ENCODE measurements at places on chromosomes 4 and X. TPM values are rescaled to one million over a fixed set of nuclear protein-coding genes. Genes with fewer than 3 reads are reported as not detected.

The LRCH2 gene
- total RNA-seq = 6.0 TPM

The TKTL1 gene
- 4.0 TPM for total RNA-seq

The CT45A1 gene
- not detected for total RNA-seq

The PHEX gene
- not detected for total RNA-seq

The POU3F4 gene
- not detected for total RNA-seq

The CT45A2 gene
- total RNA-seq = not detected

DNA sequence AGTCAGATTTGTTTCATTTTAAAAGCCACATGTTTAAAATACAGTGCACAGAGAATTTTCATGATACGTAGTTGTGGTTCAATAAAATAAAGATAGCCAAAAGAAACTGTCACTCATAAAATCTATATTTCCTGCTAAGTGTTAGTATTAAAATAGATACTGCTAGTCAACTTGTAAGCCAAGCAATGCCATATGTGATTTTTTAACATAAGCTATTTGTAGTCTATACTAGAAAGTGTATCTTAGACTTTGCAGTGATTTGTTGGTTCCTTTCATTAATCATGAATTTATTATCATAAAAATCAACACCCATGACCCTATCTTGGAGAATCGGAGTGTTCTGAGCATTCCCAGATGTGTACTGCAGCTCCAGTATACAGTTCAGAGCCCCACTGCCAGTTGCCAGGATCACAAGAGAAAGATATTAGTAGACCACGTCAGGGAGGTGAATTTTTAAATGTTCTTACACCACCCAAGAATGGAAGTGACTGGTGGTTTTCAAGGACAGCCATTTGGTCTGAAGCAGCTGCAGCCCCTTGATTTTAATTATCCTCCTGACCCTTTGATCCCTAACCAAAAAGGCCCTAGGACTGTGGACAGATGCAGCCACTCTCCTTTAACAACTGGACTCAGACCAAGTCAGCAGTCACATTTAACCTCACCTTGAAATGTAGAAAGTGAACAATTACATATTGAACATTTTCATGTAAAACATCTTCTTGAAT lies 163.1 kb downstream of the PALLD start:
- no peak overlapping the region for H3K27ac ChIP-seq
- DNase-seq = no peak
- peaks cover 30% of the 10 kb centered on the region for H3K4me1 ChIP-seq
- H3K36me3 ChIP-seq = no peaks in the 10 kb centered on the region

DNA sequence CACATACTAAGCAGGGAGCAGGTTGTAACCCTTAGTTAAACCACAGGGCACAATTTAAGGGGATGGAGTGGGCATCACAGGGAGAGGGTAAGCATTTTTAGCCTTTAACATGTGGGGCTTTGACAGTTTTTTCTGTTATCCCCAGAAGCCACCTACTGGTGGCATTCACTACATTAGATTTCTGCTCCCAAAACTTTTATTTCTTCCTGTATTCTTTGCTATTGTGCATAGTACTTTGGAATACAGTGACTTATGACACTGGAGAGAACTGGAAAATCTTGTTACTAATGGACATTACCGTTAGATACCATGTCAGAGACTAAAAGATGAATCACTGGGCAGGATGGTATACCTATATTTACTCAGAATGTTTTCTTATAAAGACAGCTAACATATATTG lies 7.3 kb downstream of the TRIM75 start:
- H3K36me3 ChIP-seq = no peaks in the 10 kb centered on the region
- H3K4me3 ChIP-seq = no peak overlapping the region
- H3K27ac ChIP-seq = no peak overlapping the region
- DNase-seq = no peak
- H3K27me3 ChIP-seq = no peaks in the 10 kb centered on the region

DNA sequence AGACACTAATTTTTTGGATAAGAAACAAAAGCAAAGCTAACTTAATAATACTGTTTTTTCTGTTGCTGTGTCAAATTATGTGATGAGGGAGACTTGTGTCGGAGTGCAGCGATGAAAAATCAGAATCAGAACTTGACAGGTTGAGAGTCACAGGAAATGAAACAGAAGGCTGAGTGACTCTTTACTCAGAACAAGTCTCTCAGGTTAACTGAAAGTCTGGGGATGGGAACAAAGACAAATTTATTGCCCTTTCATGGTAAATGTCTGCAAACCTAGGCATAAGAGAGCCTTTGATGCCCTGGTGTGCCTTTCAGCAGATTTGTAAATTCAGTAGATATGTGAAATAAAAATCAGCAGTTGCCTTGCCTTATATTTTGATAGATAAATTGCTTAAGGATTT lies 96.0 kb downstream of the ADGRL3 start:
- no peaks in the 10 kb centered on the region for H3K36me3 ChIP-seq
- H3K27ac ChIP-seq = no peak overlapping the region
- H3K27me3 ChIP-seq = no peaks in the 10 kb centered on the region
- no peak for DNase-seq

DNA sequence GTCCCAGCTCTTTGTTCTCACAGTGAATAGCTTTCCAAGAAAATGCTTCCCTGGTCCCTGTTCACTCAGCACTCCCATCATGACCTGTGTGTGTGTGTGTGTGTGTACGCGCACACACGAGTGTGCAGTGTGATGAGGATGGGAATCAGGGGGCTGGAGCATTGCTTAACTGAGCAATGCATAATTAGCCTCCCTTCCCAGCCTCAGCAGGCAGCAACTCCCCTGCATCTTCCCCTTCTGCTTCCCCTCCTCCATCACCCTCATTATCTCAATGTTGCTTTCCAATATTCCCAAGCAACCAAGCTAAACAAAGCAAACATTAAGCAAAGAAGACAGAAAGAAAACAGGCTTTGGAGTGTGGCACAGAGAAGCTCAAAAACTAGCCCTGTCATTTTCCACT lies 137.0 kb downstream of the RBM47 start:
- H3K36me3 ChIP-seq = no peaks in the 10 kb centered on the region
- H3K27ac ChIP-seq = no peak overlapping the region
- no peak overlapping the region for H3K4me3 ChIP-seq
- no peaks in the 10 kb centered on the region for H3K27me3 ChIP-seq
- DNase-seq = no peak

DNA sequence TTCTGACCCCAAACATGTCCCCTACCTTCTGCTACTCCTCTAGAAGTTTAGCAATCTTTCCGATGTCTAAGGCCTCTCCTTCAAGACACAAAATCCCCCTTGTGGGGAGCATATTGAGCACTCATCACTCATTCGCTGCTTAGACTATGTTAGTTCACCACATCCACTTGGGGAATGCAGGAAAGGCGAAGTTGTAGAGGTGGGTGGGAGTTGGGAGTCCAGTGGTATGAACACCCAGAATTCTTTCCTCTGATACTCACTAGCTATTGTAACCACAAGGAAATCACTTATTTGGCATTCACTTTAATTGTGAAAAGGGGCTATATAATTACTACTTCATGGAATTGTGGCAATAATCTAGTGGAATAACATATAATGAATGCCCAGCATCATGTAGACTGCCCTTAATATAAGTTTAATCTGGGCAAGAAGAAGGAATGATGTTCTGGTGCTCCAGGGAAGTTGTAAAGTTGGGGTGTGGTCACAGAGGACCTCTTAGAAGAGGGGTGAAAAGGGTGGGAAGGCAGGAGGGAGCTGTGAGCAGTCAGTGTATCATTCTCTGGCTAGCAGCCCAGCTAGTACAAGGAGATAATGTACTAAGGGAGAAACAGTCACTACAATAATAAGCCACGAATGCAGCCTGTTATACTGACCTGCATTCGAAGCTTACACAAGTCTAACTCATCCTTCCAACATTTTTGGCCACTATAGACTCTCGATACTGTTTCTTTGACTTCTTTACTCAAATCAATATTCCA lies 468.2 kb upstream of the DIPK2B start:
- H3K4me1 ChIP-seq = no peaks in the 10 kb centered on the region
- H3K27ac ChIP-seq = no peak overlapping the region
- H3K4me3 ChIP-seq = no peak overlapping the region
- no peak for DNase-seq
- H3K27me3 ChIP-seq = no peaks in the 10 kb centered on the region
- no peaks in the 10 kb centered on the region for H3K36me3 ChIP-seq

- DNase-seq = no peak
- H3K36me3 ChIP-seq = peaks cover 5% of the 10 kb centered on the region
- H3K27me3 ChIP-seq = no peaks in the 10 kb centered on the region
- no peak overlapping the region for H3K4me3 ChIP-seq
- no peak overlapping the region for H3K27ac ChIP-seq
Measured at GRCh38 chr4:1363513-1363912, 16.5 kb downstream of the UVSSA start.

DNA sequence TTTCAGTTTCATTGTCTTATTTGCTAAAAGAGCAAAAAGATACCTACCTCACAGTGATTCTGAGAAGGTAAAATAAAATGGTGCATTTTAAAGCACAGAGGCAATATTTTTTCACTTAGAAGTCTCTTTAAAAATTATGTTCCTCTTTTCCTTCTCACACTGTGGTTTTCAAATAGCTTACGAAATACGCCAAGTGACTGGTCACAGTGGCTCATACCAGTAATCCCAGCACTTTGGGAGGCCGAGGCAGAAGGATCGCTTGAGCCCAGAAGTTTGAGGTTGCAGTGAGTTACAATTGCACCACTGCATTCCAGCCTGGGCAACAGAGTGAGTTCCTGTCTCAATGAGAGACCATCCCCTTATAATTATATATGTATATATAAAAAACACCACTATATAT lies 372.6 kb downstream of the FBXO8 start:
- H3K4me1 ChIP-seq = no peaks in the 10 kb centered on the region
- H3K36me3 ChIP-seq = no peaks in the 10 kb centered on the region
- no peak for DNase-seq
- H3K27ac ChIP-seq = no peak overlapping the region
- H3K27me3 ChIP-seq = no peaks in the 10 kb centered on the region
- no peak overlapping the region for H3K4me3 ChIP-seq

- no peak overlapping the region for H3K27ac ChIP-seq
- no peaks in the 10 kb centered on the region for H3K4me1 ChIP-seq
- no peak for DNase-seq
- no peaks in the 10 kb centered on the region for H3K27me3 ChIP-seq
Measured at GRCh38 chr4:186810613-186811150, 87.0 kb upstream of the FAT1 start.

- no peaks in the 10 kb centered on the region for H3K36me3 ChIP-seq
- DNase-seq = no peak
- no peaks in the 10 kb centered on the region for H3K4me1 ChIP-seq
- H3K4me3 ChIP-seq = no peak overlapping the region
Measured at GRCh38 chr4:73741750-73742489, 1.6 kb downstream of the CXCL8 start.
